ENCODE measurements at places on chromosomes 7 and 10.
A peak's percentile ranks its signal among the peaks of the same experiment; 100 is the strongest.

GRCh38 chr10:114398587-114399331 is 5.5 kb downstream of the AFAP1L2 start:
- DNase-seq: no peak

DNA sequence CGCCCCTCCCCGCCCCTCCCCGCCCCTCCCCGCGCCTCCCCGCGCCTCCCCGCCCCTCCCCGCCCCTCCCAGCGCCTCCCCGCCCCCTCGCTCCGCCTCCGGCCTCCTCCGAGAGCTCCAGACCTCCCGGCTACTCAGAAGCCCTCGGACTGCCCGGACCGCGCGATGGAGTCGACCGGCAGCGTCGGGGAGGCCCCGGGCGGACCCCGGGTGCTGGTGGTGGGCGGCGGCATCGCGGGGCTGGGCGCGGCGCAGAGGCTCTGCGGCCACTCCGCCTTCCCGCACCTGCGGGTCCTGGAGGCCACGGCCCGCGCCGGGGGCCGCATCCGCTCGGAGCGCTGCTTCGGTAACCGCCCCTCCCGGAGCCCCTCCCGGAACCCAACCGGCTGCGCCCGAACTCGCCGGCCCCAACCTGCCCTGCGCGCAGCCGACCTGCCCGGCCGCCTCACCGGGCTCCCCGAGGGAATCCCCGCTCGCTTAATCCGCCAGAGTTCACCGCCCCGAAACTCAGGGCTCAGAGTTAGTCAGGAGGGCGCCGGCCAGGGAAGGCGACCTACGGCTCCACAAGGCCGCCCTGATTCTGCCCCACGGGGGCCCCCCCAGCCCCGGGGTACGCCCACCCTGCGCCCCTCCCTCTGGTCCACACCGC is at the start of gene PAOX:
TSS of gene PAOX (plus strand) at position 111 of the 649 bp plus-strand sequence. CDS start at position 166, 55 bp downstream.
- DNase-seq: peak; percentile 36

DNA sequence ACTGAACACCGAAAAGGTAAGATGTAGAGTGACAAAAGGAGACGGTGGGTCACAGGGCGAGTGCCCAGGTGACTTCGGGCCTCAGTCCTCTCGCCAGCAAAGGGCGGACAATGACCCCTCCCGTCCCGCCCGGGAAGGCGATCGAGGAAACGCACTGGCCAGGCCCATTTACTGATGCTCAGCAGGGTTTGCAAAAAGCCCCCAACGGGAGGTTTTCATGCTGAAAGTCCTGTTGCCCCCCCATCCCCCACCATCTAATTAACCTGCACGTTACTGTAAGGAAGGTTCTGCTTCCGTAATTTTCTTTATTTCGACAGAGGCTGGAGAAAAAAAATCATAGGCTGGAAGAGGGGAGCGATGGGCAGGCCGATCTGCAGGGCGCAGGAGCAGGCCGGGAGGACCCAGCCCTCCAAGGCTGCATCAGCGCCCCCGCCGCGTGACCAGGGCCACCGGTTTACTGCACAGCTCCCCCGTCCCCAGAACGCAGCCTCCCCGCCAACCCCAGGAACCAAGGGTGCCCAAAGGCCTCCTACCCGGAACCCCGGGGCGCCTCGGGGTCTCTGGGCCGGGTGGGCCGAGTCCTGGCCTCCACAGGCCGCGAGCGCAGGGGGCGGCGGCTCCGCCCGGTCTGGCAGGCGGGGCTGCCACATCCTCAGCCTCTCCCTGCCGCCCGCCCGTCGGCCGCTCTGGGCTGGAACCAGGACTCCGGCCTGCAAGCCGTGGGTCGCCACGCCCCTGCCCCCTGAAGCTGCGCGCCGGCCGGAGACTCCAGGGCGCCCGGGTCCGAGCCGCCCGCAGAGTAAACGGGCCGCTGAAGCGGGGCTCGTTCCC is 613 bp downstream of the OAT start:
- DNase-seq: peak; percentile 65

DNA sequence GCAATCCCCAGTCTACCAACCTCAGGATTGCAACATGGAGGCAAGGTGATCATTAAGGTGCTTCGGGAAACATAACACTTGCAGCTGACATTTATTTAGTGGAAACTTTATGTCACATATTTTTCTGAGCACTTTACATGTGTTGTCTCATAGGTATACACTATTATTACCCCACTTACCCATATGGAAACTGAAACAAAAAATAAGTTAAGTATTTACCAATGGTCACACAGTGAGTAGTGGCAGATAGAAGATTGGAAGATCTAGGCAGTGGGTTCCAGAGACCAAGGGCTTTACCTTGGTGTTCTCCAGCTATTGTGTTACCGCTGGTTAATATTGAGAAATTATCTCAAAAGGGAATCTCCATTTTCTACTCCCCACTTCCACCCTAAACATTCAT is 1279.1 kb upstream of the SORCS1 start:
- DNase-seq: no peak

DNA sequence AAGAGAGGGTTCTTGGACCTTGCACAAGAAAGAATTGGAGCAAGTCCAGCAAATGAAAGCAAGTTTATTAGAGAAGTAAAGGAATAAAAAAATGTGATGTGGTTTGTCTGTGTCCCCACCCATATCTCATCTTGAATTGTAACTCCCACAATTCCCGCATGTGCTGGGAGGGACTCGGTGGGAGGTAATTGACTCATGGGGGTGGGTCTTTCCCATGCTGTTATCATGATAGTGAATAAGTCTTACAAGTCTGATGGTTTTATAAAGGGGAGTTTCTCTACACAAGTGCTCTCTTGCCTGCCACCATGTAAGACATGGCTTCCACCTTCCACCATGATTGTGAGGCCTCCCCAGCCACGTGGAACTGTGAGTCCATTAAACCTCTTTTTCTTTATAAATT is 39.2 kb upstream of the FZD9 start:
- no peak for DNase-seq

DNA sequence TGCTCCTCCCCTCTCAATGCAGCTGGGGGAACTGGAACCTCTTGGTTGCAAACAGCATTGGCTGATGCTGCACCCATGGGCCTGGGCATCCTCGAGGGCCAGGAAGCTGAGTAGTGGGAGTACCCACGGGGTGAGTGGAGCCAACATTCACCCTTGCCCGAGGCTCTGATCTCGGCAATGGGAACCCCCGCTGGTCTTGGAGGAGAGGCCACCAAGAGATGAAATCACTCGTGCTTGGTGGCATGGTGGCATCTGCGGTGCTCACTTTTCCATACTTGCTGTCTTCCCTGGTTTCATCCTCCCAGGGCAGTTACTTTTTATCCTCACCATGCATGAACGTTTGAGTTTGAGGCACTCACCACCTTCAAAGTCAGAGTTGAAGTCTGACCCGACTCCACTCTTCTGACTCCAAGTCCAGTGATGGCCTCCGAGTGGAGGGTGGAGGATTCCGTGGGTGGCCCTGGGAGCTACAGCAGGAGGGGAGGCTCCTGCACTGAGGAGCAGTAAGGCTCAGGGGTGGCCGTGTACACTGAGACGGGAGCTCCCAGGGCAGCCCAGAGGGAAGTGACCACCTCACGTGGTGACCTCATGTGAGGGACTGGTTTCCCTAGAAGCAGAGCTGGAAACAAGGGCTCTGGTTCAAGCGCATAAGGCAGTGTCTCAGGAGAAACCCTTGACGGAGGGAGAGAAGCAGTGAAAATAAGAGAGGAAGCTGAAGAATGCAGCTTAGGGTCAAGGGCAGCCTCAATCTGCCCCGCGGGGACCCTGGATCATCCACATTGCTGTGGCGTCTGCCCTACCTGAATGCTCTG is 349.1 kb downstream of the TCERG1L start:
- no peak for DNase-seq

GRCh38 chr10:113278664-113279063 is 274.2 kb upstream of the HABP2 start:
- no peak for DNase-seq

GRCh38 chr7:23242321-23242720 is 4.3 kb upstream of the GPNMB start:
- no peak for DNase-seq

- no peak for DNase-seq
These were observed 45.0 kb upstream of the EEPD1 start for GRCh38 chr7:36107926-36108631.

DNA sequence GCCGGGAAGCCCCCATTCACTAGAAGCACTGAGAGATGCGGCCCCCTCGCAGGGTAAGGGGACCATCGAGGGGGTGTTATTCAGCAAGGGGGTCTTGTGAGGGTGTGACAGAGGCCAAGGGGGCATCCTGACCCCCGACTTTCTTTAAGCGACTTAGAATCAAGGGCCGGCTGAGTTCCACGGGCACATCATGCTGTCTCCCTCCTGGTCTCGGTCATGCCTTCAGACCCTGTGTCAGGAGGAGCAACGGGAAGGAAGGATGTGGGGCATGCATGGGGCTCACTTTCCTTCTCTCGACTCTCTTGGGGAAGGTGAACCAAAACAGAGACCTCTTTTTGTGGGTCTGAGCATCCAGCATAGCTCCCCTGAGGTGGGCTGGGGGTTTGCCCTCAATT is 2.5 kb downstream of the ACSL5 start:
- no peak for DNase-seq

DNA sequence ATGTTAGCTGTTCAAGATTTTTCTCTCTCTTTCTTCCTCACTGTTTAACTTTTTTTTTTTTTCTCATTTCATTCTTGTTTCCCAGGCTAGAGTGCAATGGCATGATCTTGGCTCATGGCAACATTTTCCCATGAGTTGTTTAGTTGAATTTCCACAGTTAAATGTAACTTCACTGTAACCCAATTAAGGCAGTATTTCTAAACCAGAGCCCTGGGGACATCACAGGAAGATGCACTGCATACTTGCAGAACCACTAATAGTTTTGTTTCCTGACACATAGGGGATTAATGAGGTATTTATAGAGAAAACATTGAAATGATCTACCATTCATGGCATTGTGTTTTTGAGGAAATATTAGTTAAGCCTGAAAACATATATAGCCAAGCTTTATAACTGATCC is 795.6 kb upstream of the GHITM start:
- DNase-seq: no peak

DNA sequence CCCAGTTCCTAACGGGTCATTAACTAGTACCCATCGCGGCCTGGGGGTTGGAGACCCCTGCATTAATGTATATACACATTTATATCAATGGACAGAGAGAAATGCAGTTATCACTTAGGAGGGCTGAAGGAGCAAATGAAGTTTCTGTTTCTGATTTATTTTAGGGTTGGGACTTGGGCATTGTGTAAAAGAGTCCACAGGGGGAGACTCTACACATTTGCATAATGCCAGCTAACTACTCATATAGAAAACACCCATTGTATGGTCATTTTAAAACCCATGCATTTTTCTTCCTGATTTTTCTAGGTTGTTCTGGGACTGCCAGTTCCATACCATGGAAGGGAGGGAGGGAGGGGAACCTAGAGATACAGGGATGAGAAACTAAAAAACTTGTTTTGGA is 23.5 kb downstream of the BCCIP start:
- no peak for DNase-seq

GRCh38 chr7:113087071-113087998 is 708 bp upstream of the GPR85 start:
- no peak for DNase-seq

DNA sequence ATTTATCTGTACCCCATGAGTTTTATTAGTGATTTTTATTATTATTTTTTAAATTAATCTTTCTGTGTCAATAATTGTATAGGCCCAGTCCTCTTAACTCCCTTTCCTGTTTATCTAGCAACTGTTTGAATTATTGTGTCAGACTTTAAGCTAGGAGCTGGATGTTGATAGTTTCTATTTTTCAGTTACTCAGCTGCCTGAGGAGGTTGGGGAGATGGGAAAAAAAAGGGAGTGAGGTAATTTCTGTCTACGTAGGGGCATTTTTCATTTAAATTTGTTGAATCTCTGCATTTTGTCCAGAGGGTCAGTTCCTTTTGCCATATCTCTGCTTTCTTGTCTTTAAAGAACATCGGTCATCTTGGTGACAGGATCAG is 5.0 kb upstream of the ZNF518A start:
- DNase-seq: no peak

- no peak for DNase-seq
These were observed 2.0 kb downstream of the MRPL43 start for GRCh38 chr10:100985336-100985735.

DNA sequence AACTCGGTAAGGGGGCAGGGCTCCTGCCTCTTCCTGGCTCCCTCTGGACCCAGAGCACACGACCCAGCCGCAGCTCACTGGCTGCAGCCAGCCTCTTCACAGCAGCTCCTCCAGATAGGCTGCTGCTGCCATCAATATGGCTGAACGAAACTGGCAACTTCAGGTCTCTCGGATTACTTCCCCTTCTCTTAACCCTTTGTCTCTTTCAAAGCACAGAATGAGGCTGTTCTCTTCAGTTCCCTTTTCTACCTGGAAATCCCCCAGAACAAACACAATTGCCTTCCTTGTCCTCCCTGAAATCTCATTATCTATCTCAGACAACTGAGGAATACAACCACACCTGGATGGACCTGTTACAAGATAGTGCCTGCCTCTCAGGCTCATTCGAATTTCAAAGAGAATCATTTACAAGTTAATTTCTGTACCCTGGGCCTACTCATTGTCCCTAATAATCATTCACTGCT is 193.4 kb upstream of the MBL2 start:
- no peak for DNase-seq

GRCh38 chr7:100603726-100604027 is 1.5 kb downstream of the PCOLCE start:
- no peak for DNase-seq

DNA sequence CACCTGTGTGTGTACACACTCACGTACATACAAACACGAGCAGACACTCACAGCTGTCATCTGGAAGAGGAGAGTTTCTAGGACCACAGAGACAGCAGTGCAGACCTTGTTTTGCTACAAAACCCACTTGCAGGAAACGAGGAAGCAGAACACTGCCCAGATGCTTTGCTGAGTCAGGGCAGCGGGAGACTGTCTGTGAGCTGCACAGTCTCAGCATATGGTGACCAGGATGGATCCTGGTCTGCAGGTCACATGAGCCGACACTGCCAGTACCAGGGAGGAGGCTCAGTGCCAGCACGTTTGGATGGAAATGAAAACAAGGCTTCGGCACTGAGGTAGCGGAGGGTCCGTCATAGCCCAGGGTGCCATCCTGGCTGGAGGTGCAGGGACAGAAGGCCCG is 117.6 kb upstream of the DPP6 start:
- DNase-seq: no peak

- no peak for DNase-seq
These were observed 5.5 kb upstream of the VGF start for GRCh38 chr7:101170617-101171441.

Data from T1000 (cell line).